ENCODE measurements at places on chromosomes 5 and 9.

DNA sequence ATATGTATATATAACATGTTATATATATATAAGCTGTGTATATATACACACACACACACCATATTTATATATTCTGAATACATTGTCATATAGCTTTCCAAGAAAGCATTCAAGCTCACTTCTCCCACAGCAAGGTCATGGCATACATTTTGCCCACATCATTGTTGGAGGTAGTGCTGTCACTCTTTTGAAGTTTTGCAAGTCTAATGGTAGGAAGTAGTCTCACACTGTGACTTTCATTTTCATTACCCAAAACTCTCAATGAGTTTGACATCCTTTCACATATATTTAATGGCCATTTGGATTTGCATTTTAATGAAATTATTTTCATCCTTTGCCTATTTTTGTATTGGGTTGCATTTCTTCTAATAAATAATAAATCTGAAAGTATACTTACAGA lies 59.8 kb upstream of the COX7C start:
- no peak for DNase-seq

DNA sequence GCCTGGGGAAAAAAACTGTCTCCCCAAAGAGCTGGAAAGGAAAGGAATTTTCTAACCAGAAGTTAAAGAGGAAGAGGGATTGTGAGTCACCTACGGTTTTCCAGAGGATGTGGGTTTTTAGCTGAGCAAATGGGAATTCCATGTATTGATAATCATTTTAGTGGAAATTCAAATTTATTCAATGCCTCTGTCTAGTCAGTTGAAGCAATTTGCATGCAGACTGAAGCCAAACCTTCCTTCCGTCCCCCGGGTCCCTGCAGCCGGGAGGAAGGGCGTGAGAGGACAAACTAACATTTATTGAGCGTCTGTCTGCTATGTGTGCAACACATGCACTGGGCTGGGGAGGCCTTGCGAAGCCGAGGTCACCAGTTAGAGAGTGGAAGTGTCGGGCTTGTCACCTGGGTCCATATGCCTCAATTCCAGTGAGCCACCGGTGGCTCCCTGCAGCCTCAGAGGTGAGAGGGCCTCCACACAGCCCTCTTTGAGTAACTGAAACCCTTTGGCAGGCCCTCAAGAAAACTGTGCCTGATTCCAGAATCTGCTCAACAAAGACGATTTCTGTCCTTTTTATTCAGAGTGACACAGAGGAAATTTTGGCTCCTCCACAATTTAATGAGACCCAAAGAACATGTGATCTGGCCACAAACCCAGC lies 70.3 kb downstream of the COL27A1 start:
- no peak for DNase-seq

DNA sequence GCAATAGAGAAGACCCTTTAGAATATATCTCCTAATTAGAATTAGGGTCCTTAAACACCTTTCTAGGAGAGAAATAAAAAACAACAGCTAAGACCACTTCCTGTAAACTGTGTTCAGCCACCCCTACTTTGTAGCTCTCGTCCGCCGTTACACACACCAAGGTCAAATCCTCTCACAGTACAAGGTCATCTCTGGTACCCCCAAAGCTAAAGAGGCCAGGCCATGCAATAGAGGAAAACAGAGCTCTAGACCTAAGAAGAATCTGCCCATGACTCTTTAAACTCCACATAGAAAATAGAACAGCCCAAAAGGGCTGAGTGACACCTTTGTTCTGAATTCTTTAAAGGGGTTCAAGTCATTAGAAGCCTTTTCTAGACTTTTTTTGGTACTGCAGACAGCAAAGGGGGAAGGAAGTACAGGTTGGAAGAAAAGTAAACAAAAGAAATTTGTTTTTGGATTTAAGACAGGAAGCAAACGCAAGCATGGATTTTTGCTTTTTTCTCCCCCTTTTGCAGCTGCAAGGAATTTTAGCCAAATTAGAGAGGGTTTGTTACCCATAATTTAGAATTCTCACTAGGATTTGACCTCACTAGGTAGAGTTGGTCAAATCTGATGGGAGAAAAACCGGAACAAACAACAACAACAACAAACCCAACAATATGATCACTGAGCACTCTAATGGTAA lies 13.4 kb upstream of the FANCC start:
- DNase-seq = no peak

- no peak for DNase-seq
Observed at GRCh38 chr5:67299231-67299735, 102.7 kb upstream of the CD180 start.

DNA sequence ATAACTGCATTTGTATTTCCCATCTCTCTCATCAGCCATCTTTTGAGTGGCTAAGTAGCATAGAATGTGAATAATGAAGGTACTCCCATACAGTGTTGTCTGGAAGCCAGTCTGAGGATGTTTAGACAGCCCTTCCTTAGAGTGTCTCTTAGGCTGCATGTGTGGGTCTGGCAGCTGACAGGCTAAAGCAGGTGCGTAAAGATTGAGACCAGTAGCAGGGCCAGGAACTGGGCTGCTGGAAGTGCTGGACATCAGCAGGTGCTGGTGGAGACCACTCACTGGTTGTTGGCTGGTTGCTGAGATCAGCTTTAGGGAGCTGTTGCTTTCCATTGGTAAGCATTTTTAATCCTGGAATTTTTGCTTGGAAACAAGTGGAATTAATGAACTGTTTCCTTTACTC lies 197.5 kb downstream of the PCSK5 start:
- no peak for DNase-seq

GRCh38 chr5:99243111-99243510 lies 314.3 kb upstream of the CHD1 start:
- DNase-seq = no peak

GRCh38 chr5:149694007-149694406 lies 36.1 kb upstream of the PPARGC1B start:
- no peak for DNase-seq

DNA sequence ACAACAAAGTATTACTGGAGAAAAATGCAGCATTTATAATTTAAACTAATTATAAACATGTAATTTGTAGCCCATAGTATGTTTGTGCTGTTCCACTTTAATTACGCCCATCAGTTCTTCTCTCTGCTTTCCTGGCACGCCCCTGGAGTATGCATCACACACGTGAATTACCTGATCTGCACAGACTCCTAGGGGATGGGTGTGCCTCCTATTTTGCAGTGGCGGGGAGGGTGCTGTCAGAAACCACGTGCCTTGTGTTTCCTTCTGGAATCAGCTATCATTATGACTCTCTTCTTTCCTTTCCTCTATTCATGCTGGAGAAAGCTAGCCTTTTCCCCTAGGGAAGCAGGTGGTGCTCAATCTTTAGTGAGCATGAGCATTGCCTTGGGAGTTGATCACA lies 43.3 kb downstream of the RPS23 start:
- DNase-seq = no peak

GRCh38 chr9:85577353-85577952 lies 164.3 kb downstream of the AGTPBP1 start:
- no peak for DNase-seq

DNA sequence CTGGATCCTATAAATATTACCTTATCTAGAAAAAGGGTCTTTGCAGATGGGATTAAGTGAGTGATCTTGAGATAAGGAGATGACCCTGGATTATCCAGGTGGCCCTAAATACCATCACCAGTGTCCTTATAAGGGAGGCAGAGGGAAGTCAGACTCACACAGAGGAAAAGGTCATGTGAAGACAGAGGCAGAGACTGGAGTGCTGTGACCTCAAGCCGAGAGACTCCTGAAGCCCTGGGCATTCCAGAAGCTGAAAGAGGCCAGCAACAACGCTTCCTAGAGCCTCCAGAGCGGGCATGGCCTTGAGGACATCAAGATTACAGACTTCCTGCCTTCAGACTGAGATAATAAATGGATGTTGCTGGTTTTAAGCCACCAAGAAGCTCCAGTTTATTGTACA lies 118.8 kb downstream of the ATPSCKMT start:
- no peak for DNase-seq

DNA sequence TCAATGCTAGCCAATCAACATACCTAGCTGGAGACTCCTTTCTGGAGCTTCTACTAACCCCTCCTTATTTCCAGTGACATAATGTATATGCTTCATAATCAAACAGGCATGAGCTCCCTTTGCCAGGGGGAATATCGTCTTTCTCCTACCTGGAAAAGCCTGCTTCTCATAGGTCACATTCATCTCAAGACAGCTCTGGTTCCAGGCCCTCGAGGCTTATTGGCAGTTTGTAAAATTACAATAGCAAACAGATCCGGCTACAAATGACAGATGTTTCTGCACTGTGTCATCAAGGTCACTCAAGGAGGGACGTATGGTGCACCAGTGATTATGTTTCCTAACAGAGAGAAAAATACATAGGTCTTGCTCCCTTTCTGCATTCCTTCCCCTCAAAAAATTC lies 140.0 kb downstream of the SAXO1 start:
- no peak for DNase-seq

- DNase-seq = peak; percentile 4
Observed at GRCh38 chr5:11719888-11720481, 184.3 kb downstream of the CTNND2 start.

- DNase-seq = no peak
Observed at GRCh38 chr9:88706193-88707113, 171.5 kb downstream of the NXNL2 start.

DNA sequence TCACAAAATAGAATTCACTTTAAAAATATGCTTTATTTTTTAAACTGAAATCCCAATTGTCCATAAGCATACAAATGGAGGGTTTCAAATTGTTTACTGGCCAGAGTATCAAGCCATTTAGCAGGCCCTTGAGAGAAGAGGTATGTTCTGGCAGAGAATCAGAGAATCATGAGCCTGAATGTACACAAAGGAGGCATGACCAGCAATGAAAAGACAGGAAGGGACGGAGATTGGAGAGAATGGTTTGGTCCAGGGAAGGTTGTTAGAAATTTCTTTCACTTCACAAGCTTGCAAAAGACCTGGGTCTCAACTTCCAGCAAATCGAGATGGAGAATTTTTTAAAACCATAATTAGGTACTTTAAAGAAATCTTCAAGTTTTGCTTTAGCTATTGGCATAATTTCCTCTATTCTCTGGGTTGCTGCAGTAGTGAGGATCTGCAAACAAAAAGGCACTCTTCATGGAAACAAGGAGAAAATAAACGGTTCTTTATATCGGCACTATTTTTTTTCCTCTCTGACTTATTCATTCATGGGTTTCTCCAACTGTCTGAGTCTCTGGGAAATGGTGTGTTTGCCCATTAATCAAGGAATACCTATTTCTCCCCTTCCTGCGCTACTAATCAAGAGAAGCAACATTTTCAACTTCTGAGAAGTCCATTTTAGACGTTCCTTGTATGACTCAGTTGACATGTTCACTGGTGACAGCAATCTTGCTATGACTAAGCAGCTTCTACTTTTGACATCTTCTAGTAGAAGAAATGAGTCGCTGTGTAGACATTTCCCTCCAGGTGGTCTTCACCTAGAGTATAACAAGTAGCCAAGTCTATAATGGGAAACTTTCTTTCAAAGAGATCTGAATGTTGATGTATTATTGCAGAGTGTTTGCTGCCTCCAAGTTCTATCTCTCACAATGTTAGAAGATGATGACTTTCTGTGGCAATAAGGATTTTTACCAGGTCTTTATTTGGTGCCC lies 23.1 kb upstream of the ERCC6L2 start:
- no peak for DNase-seq

DNA sequence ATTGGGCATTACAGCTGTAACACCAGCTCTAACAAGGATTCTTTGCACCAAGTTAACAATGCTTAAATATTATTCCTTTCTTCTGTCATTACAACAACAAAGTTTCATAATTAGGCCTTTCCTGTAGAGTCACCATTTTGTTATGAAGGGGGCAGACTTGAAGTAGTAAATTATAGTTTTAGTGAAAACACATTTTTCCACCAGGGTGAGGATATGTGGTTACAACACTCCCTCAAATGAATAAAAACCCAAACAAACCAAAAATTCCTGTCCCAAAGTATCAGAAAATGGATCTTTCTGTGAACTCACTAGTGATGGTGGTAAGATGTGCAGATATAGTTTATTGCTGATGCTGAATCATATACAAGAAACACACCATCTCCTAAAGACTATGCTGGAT lies 250.5 kb upstream of the TUT7 start:
- DNase-seq = no peak

- no peak for DNase-seq
Observed at GRCh38 chr5:127417528-127417927, 99.9 kb upstream of the PRRC1 start.

DNA sequence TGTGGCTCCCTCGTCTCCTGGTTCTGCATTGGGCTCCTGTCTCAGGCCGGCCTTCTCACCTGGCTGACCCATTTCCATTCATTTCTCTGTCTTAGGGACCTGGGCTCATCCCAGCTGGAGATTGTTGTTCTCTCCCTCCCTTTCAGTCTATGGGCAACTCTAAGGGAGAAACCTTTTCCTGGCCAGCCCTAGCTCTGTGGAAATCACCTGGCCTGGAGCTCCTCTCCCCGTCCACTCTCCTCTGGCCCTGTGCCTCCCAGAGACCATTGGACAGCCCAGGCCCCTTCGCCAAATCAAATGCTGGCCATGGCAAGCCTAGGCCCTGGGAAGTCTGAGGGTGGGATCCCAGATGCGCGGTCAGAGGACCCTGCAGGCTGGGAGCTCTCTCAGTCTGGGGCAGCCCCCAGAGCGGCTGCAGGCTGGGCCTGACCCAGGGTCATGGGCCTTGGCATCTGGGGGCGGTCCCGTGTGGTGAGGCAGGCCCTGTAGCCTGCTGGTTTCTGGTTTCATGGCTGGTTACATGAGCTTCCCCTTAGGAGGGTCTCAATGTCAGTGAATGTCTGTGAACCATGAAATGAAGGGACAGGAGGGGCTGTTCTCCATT lies 253.5 kb downstream of the AOPEP start:
- DNase-seq = no peak

All from CD4-positive, alpha-beta T cell treated with Interferon alpha-2 for 1 hour (primary cell).